ENCODE measurements at places on chromosomes 1 and 21. TPM values are rescaled to one million over a fixed set of nuclear protein-coding genes. Genes with fewer than 3 reads are reported as not detected.

DNA sequence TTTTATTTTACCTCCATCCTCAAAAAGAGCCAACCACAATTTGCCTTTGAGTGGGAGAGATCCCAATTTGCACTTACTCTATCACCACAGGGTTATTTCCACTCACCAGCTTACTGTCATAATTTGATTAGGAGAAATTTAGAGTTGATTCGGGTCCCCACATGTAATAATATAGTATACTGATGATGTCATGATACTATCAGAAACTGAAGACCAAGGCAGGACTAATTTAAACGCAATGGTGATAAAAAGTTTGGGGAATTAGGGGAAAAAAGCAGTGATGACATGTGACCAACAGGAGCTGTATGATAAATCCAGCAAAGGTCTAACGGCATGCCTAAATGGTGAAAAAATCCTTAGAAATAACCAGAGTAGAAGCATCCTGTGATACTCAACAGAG, 54.4 kb downstream of the TRIM33 start:
- no peak for DNase-seq

WNT9A gene
- not detected for total RNA-seq

FTCD gene
- 0.85 TPM for total RNA-seq

DNA sequence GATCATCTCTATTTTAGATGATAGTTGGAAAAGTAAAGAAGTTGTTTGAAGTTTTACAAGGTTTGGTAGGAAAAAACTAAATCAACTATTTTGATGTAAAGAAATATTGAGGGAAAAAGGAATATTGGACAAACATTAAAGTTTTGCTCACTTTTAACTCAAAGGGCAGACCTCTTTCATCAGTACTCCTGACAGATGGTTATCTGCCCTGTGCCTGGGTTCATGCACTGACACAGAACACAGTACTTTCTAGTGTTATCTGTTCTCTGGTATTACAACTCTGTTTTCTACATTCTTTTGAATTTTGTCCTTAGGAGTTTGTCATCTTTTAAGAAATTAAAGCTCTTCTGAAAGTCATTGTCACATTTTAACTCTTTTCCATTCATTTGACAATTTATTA, 118.7 kb downstream of the POU2F1 start:
- no peak for DNase-seq

GJA4 gene
- total RNA-seq: not detected

OR14K1 gene
- total RNA-seq: not detected

DNA sequence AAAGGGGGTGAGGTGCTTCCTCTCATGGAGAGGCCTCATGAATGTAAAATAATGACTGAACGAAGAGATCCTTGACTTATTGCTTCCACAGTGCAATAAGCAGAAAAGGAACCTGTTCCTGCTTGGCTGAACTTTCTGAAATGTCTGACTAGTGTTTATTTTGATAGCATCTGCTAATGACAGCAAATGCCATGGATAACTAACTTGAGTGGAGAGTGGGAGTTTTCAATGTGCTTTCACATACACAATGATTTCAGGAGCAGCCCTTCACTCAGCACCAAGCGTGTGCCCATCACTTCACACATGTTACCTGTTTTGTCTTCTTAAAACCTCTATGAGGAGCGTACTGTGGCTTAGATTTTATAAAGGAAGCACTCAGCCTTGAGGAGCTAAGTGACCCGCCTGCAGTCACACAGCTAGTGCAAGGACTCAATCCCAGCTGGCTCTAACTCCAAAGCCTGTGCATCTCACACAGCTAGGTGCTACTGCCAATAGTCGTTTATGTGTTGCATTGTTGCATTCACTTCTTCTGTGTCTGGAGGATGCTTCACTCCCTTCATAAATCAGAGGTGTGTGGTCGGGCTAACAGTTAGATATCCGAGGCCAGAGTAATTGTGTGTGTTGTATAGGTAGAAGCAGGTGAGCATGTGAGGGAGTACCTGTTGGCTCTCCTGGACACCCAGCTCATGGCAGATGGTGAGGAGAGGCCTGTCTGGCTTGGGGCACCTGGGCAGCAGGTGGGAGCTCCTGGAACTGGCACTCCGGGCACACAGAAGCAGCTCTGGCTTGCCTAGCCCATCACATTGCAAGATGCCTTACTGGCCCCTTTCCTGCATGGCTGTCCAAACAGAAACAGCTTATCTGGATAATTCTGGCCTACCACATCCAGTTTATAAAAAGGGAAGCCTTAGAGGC, 12.8 kb downstream of the CASQ2 start:
- no peak for DNase-seq

VWA1 gene
- total RNA-seq: 0.97 TPM

GRCh38 chr1:62810420-62811274, 26.7 kb downstream of the ATG4C start:
- DNase-seq: no peak

DNA sequence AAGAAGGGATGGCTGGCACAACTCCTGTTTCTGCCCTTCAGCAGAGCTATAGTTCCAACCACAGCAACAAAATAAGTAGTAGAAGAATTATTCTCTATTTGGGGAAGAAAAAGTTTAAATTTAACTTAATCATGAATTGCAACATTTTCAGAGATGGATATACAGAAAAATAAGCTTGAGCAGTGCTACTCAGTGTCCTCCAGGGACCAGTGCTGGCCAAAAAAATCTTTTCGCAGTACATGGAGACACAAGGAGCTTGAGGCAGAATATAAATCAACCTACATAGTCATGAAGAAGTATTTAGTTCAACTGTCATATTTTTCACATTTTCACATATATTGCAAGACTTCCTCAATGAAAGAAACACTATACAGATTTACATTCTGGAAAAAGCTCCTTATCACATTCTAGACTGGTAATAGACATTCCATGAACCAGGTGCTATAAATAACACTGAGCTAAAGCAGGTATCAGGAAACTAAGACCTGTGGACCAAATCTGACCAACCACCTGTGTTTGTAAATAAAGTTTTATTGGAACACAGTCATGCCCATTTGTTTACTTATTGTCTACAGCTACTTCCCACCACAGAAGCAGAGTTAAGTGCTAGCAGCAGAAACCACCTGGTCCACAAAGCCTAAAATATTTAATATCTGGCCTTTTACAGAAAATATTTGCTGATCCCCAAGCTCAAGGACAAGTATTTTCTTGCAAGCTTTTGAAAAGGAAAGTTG, 101.9 kb downstream of the RGS21 start:
- DNase-seq: no peak

DNA sequence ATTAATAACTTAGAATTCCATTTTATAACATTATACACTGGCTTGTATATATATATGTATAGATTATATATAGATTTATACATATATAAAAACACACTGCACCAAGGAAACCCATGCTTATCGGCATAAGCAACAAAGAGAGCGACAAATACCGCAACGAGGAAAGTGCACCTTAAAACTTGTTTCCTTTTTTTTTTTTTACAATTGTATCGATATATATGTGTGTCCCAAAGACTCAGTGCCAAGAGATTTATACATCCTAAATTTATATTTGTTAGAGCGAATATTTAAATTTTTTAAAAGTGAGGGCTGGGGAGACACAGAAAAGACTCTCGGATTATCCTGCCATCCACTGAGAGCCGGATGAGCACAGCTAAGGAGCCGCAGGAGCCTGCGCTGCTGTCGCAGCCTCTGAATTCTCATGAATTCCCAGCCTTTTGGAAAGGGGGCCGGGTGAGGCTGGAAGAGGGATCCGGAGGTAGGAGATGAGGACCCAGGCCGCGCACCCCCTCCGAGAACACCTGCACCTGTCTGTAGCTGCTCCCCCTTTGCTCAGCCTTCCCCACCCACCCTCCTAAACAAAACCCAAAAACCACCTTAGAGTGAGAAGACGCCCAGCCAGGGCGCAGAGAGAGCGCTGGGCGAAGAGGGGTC, 5.2 kb downstream of the DMRTA2 start:
- no peak for DNase-seq

- no peak for DNase-seq
Measured at GRCh38 chr1:36653850-36654249, 171.1 kb upstream of the CSF3R start.

DNA sequence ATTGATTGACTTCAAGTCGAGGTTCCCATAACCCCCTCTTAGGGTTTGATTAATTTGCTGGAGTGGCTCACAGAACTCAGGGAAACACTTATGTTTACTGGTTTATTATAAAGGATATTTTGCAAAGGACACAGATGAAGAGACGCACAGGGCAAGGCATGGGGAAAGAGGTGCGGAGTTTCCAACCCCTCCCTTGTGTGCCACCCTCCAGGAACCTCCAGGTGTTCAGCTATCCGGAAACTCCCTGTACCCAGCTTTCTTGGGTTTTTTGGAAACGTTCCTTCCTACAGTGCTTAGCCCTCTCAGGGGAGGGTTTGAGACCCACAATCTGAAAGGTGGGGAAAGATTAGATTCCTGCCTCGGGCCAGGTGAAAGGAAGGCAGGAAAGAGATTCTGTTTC, 48.2 kb downstream of the UCK2 start:
- no peak for DNase-seq

GLUL gene
- total RNA-seq: 52.8 TPM

DNA sequence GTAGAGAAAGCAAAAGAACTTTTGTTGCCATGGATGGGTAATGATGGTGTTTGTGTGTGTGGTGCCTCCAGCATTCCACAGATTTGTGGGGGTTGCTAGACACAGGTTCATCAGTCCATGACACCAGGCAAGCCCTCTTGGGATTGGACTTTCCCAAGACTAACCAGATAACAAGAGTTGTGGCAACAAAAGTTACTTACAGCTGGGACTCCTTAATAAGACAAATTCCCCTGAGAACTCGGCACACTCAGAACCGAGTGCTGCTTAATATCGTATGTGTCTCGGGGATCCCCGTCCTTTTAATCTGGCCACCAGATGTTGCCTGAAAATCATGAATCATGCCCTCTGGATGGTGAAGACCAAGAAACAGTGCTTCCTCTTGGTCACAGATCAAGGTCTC, 193.3 kb downstream of the AJAP1 start:
- DNase-seq: no peak

SMPDL3B gene
- 0.27 TPM for total RNA-seq

AIRE gene
- not detected for total RNA-seq

GRCh38 chr1:16447641-16448040, 7.1 kb downstream of the NECAP2 start:
- no peak for DNase-seq

Data from activated CD8-positive, alpha-beta T cell treated with anti-CD3 and anti-CD28 coated beads for 36 hours (primary cell).